ENCODE measurements at places on chromosomes 6 and 20. TPM values are rescaled to one million over a fixed set of nuclear protein-coding genes. Genes with fewer than 3 reads are reported as not detected.
A peak's percentile ranks its signal among the peaks of the same experiment; 100 is the strongest.

DNA sequence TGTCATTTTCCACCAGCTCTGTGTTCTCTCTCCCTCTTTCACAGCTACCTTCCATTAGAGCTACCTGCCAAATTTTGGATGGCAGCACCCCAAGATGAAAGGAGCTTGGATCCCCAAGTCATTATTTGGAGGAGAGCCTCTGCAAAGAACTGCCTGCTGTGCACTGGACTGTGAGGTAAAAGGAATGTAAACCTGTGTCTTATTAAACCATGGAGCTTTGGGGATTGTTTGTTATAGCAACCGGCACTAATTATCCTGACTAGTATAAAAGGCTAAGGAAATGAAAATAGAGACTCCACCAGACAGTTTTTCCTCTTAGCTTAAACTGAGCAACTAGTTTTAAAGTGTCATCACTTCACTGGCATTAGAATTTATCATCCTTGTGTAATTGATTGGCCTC lies 191.6 kb upstream of the DTNBP1 start:
- no peak overlapping the region for H3K4me3 ChIP-seq
- no peak overlapping the region for H3K27ac ChIP-seq
- no peaks in the 10 kb centered on the region for H3K27me3 ChIP-seq

- DNase-seq: no peak
- H3K4me1 ChIP-seq: no peaks in the 10 kb centered on the region
- H3K4me3 ChIP-seq: no peak overlapping the region
- H3K27me3 ChIP-seq: no peaks in the 10 kb centered on the region
- H3K36me3 ChIP-seq: no peaks in the 10 kb centered on the region
Observed at GRCh38 chr20:41037179-41037578, 8.6 kb downstream of the TOP1 start.

- H3K4me1 ChIP-seq: no peaks in the 10 kb centered on the region
- no peaks in the 10 kb centered on the region for H3K36me3 ChIP-seq
- no peak for DNase-seq
- H3K27ac ChIP-seq: no peak overlapping the region
Observed at GRCh38 chr20:37816726-37817125, 86.2 kb upstream of the VSTM2L start.

GRCh38 chr6:70059039-70059719 lies 192.8 kb downstream of the COL19A1 start:
- H3K36me3 ChIP-seq: no peaks in the 10 kb centered on the region
- DNase-seq: no peak
- H3K4me3 ChIP-seq: no peak overlapping the region
- H3K27ac ChIP-seq: no peak overlapping the region

GRCh38 chr20:45016089-45016671 lies 49.9 kb downstream of the STK4 start:
- no peak for DNase-seq
- H3K27me3 ChIP-seq: no peaks in the 10 kb centered on the region
- H3K27ac ChIP-seq: no peak overlapping the region
- H3K4me3 ChIP-seq: no peak overlapping the region

- no peak overlapping the region for H3K4me3 ChIP-seq
- no peaks in the 10 kb centered on the region for H3K4me1 ChIP-seq
- no peak for DNase-seq
- H3K27me3 ChIP-seq: no peaks in the 10 kb centered on the region
- no peak overlapping the region for H3K27ac ChIP-seq
Observed at GRCh38 chr6:29870104-29870503, 42.5 kb downstream of the HLA-G start.

DNA sequence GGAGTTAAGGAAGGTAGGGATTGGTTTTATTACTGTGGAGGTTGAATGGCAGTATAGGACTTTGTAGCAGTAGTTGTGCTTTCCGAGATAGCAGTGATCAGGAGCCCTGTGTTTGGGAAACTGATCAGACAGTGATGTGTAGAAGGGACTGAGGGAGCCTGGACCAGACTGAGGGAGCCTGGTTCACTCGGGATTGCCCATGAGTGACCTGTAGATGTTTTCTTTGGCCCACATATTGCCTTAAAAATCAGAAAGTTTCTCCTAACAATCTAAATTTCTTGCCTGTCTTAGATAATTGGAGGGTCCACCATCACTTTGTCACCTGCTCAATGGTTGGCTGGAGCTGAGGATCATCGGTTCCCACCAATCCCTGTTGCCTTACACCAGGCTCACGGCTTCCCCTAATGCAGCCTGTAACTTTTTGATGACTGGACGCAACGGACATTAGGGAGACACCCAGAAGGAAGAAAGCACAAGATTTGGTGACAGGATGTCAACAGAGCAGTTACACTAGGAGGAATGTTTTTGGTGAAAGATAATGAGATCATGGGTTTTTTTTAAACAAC lies 1.1 kb downstream of the CDS2 start:
- peak overlapping the region; percentile 80 for H3K4me3 ChIP-seq
- H3K27ac ChIP-seq: peak overlapping the region; percentile 86
- no peaks in the 10 kb centered on the region for H3K36me3 ChIP-seq
- no peaks in the 10 kb centered on the region for H3K27me3 ChIP-seq
- DNase-seq: no peak

GRCh38 chr20:23507346-23507745 lies 16.4 kb downstream of the CST8 start:
- no peaks in the 10 kb centered on the region for H3K36me3 ChIP-seq
- H3K4me1 ChIP-seq: no peaks in the 10 kb centered on the region

ZNF341 gene
- 2.7 TPM for total RNA-seq

DSTN gene
- total RNA-seq: 437 TPM

IMPG1 gene
- not detected for total RNA-seq

LRRN4 gene
- total RNA-seq: not detected

CGAS gene
- total RNA-seq: 5.6 TPM
